AG08396 (cell line): ENCODE measurements at places on chromosomes 16 and 17.

- no peak for DNase-seq
These were observed 4.5 kb downstream of the ZNF646 start for GRCh38 chr16:31078597-31079341.

DNA sequence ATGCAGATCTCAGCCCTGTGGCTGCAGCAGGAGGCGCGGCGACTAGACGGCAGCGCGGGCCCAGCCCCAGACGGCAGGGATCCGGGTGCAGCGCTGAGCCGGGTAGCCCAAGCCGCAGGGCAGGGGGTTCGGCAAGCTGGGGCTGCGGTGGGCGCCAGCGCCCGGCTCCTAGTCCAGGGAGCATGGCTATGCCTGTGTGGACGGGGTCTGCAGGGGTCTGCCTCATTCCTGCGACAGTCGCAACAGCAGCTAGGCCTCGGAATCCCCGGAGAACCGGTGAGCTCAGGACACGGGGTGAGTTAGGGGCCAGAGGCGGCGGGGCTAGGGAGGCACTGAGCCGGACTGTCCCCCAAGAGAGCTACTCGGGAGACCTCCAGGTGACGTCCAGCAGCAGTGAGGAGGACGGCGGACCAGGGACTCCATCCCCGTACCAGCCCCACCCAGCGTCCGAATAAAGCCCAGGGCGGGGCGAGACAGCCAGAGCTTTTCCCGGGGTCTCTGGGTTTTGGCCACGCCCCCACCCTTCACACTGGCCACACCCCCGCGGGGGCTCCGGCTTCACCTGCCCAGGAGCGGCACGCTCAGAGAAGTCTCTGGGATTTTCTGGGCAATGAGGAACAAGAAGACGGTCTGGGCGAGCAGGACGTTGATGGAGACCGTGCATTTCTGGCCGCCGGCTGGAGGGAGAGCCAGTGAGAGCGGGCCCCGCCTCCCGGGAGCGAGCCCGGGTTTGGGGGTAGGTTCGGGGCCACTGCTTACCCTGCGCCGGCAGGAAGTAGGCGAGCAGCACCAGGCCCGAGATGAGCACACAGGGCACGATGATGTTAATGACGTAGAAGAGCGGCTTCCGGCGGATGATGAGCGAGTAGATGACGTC is 1.1 kb downstream of the C17orf107 start:
- no peak for DNase-seq

DNA sequence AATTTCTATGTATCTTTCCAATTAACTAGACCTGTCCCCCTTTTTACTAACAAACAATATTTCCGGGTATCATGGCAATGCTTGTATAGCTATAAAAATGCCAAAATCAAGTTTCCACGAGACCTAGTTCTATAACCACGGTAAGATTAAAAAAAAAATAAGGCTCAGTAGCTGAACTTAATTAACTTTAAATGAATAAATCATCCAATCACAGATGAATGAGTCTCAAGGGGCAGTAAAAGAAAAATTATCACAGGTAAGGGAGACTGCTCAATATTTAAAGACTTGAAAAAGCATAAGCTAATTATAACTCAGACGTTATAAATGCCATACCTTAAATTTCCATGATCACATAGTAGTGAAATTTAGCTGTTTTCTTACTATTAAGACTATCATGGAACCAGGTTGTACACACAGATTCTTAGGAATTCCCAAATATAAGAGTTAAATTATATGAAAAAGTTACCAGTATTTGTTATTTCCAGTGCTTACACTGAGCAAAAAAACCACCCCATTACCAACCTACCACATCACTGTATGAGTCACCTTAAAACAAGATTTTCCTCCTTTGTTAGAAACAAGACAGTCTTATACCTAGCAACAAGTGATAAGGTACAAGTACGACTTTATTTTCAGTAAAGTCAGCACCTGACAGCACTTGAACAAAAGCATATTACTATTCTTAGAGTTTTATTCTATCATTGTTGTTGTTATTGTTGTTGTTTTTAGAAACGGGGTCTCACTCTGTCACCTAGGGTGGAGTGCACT is 20.6 kb downstream of the SSH2 start:
- DNase-seq: no peak

- DNase-seq: no peak
These were observed 52.8 kb upstream of the LYRM9 start for GRCh38 chr17:27945953-27946352.

DNA sequence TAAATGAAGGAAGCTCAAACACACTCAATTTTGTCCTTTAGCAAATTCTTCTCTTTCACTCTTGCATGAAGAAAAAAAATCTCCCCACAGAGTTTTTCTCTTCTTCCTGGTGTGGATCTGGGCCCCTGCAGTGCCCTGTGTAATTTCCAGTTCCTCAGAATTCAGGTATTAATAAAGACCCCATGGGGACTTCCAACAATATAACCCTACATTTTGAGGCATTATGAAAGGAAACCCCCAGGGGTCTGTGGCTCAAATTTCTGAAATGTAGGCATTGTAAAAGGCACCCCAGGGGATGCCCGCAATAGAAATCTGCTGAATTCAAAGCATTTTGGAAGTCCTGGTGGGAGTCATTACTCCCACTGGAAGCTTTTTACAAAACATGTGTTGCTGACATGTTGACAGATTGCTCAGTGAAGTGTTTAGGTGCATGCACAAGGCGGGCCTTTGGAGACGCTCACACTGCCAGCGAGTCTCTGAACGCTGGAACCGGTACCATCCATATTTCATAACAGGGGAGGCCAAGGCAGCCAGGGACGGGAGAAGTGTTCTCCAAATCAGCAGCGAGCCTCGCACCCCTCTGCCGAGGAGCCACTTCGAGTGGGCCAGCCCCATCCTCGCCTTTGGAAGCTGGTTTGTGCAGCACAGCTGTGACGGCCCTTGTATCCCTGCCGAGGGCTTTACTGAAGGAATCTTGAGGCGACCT is 154.0 kb downstream of the ZNF423 start:
- DNase-seq: no peak

- no peak for DNase-seq
These were observed 113.6 kb downstream of the SMG6 start for GRCh38 chr17:2190014-2190413.

DNA sequence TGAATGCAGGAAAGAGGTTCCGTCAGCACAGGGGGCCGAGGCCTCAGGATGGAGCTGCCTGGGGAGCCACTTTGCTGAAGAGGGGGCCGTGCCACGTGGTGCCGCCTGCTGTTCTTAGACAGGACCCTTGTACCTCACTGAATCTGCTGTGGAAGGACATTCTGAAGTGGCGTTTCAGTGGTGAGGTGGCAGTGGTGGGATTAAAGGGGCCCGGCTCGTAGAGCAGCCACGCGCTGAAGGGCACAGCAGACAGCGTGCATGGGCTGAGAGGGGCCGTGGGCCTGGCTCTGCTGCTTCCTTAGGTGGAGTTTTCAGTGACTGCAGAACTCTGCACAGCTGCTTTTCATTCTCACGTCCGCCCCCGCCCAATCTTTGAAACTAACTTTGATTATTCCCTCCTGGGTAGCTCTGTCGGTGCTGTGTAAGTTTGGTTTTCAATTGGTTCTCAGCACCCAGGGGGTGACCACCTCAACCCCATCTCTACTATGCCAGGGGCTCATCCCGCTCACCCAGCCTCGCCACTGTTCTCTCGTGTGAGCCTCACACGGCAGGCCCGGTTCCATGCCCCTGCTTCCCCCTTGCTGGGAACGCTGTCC is 70.3 kb downstream of the SEC14L1 start:
- no peak for DNase-seq

GRCh38 chr17:7930841-7931631 is 710 bp downstream of the TRAPPC1 start:
- no peak for DNase-seq

- DNase-seq: no peak
These were observed 217.0 kb downstream of the CDH13 start for GRCh38 chr16:82843606-82844271.
